ENCODE measurements at places on chromosomes 3 and 15.

DNA sequence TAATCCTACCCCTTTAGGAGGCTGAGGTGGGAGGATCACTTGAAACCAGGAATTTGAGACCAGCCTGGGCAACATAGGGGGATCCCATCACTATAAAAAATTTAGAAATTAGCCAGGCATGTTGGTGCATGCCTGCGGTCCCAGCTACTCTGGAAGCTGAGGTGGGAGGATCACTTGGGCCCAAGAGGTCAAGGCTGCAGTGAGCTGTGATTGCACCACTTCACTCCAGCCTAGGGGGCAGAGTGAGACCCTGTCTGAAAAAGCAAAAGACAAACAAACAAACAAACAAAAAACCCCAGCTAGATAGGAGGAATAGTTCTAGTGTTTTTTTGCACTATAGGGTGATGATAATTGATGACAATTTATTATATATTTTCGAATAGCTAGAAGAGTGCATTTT is 70.6 kb upstream of the CHRNB4 start:
- DNase-seq: no peak

GRCh38 chr3:130543322-130543721 is 26.3 kb downstream of the COL6A6 start:
- no peak for DNase-seq

GRCh38 chr15:78097667-78098066 is 5.3 kb downstream of the SH2D7 start:
- no peak for DNase-seq

DNA sequence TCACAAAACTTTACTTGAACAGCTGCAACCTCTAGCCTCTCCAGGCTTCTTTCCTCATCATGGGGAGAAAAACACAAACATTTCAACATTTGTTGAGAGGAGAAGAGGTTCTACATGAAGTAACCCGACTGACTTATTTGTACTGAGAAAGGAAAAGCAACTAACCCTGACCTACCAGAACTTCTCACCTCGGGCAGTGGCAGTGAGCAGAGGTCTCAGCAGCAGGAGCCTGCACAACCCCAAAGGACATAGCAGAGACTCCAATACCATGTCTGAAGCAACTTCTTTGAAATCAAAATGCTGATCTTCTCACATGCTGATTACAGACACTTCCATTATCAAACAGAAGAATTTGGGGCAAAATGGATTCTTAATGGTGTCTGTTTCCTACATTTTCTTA is 1085.6 kb upstream of the CFAP20DC start:
- no peak for DNase-seq

GRCh38 chr15:51678096-51678495 is 3.2 kb upstream of the SCG3 start:
- no peak for DNase-seq

GRCh38 chr15:60003243-60004008 is 685 bp upstream of the FOXB1 start:
- no peak for DNase-seq

- no peak for DNase-seq
Measured at GRCh38 chr15:75198560-75199356, 2.9 kb upstream of the C15orf39 start.

- no peak for DNase-seq
Measured at GRCh38 chr3:71281280-71281679, 302.2 kb downstream of the FOXP1 start.

Measured in Calu3 (cell line).